ENCODE measurements at places on chromosomes 4 and X.

DNA sequence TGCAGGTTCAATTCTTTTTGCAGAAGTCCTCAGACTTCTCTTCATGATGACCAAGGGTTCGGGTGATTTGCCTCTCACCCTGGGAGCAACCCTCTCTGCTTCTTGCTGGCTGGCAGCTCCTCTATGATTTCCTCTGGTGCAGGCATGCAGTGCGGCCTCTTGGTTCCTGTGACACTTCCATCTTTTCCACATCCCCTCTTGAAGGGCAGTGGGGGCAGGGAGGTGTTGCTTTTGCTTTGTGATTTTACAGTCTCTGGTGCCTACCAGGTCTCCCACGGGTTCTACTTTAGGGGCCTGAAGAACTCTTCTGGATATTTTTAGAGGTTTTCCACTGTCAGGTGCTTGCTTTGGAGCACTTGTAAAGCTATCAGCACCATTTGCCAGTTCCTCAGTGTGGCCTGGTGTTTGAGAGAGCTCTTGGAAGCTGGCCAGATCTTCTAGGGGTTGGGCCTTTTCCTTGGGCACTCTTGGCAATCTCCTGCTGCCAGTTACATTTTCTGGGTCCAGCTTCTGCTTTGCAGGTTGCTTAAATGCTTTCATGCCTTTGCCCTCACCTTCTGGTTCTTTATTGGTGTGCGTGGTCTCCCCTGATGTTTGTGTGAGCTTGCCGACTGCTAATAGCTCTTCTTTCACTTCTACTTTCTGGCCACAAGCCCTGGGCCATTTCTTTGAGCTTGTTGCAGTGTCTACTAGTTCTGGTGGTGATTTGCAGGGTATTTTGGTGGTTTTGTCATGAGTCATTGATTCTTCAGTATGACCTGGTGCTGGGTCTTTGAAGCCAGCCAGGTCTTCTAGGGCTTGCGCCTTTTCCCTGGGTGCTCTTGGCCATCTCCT, 11.5 kb upstream of the CHST7 start:
- DNase-seq = no peak

GRCh38 chrX:2819345-2820135, 9.2 kb upstream of the GYG2 start:
- no peak for DNase-seq

- DNase-seq = no peak
Observed at GRCh38 chrX:13254076-13254785, 65.6 kb downstream of the ATXN3L start.

DNA sequence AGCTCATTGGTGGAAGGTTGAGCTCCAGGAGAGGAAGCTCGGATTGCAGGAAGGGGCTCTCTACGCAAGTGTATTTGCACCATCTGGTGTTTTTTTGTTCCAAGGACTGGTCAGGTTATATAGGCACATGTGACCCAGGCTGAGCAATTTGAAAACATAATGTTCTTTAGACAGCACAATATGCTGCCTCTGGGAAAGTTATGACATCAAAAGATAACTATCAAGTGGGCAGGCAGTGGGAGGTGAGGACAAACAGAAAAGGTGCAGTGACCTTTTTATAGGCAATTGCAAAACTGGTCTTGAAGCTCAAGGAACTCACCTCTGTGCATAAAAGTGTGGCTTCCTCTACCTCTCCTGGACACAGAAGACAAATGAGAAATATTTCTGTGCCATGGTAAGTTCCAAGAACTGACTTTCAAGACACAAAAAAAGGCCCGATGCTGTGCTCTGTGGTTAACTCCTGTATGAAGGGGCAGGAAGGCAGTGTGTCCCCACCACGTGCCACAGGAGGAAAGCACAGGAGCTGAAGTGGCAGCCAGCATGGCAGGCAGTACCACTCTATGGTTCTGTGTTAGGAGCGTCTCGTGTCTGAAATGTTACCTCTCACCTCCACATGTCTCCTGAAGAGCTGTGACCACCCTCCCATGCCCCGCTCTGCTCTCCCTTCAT, 128.6 kb downstream of the SHROOM3 start:
- no peak for DNase-seq

GRCh38 chr4:136713140-136713539, 819.2 kb downstream of the PCDH18 start:
- peak; percentile 18 for DNase-seq

- DNase-seq = no peak
Observed at GRCh38 chr4:140595065-140595464, 26.3 kb upstream of the UCP1 start.
